Astrocyte of the cerebellum (primary cell): ENCODE measurements at places on chromosomes 12 and 14.

- DNase-seq: peak; percentile 49
These were observed 111.9 kb upstream of the CCDC175 start for GRCh38 chr14:59688224-59689170.

GRCh38 chr14:26067786-26068459, 529.9 kb downstream of the NOVA1 start:
- DNase-seq: no peak

- no peak for DNase-seq
These were observed 9.0 kb upstream of the YLPM1 start for GRCh38 chr14:74754157-74754556.

DNA sequence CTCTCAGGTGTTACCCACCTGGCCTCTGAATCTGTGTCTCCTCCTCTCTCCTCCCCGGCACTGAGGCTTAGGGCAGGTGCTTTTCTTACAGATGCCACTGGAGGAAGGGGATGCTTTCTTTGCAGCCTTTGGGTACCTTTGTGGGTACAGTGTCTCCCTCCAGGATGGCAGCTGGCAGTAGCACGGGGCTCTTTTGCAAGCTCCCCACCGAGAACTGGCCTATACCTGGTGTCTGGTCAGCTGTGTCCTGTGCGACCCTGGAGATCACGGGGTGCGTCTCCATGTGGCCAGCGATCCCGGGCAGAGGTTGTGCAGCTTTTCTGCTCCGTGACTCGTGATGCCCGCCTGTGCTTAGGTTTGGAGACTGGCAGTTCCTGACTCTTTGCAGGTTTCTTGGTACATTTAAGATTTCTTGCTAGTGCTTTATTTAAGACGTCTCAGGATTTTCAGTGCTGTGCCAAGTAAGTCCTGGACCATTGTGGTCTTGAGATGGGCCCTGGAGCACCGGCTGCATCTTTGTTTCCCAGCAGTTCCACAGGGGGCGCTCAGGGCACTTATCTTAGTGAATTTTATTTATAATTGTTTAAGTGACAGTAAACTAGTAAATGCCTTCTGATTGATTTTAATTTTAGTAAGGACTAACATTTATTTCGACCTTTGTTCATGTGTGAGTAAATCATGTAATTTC, 68.9 kb downstream of the DDX51 start:
- DNase-seq: no peak

DNA sequence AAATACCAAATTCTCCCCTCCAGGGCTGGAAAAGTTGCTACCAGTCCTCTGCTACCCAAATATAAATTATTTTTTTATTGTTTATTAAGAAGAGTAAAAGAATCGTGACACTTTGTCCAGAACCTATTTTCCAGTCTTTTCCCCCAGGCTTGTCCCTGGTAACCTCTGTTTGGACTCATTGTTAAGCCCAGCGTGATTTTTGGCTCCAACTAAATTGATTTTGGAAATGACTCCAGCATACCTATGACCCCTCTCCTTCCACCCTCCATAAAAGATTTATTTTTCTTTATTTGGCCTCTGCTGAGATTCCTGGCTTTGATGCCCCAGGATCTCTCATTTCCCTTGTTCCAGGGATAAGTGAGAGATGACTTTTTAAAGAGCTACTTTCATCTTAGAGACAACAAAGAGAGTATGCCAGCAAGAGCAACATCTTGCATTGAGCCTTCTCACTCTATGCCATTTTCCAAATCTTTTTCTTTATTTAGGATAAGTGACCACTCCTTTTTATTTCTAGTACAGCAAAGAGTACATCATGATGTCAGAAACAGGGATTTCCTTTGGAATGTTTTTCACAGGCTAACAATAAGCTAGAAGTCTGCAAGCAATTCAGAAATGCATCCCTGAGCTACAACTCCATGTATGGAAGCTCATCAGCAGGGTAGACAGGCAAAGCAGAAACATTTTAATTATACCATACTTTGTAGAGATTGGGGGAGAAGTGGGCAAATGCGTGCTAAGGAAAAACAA, 75.8 kb downstream of the DAD1 start:
- no peak for DNase-seq

GRCh38 chr14:103574104-103574503, 11.3 kb downstream of the COA8 start:
- no peak for DNase-seq

GRCh38 chr14:45068396-45068795, 15.5 kb upstream of the PRPF39 start:
- no peak for DNase-seq

GRCh38 chr12:112124918-112125249, 476 bp upstream of the TRAFD1 start:
- no peak for DNase-seq

DNA sequence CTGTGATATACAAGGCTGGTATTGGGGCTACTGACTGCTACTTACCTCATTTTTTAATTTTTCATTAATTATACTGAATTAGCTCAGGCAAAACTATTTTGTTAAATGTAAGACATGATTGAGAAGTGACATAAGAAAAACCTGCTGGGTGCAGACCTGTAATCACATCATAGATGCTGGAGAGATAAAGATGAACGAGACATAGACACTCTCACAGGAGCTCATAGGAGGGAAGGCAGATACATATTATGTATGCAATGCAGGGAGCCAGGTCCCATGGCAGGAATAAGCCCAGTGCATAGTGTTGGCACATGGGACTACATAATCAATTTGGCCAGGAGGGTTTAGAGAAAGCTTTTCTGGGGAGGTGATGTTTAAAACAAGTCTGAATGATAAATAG, 74.9 kb downstream of the PRKCH start:
- no peak for DNase-seq

- no peak for DNase-seq
These were observed 18.5 kb downstream of the SLC15A5 start for GRCh38 chr12:16258963-16259362.

- DNase-seq: no peak
These were observed 18.4 kb downstream of the POU6F1 start for GRCh38 chr12:51199366-51199945.

- DNase-seq: no peak
These were observed 10.9 kb upstream of the SERPINA9 start for GRCh38 chr14:94486883-94487282.

DNA sequence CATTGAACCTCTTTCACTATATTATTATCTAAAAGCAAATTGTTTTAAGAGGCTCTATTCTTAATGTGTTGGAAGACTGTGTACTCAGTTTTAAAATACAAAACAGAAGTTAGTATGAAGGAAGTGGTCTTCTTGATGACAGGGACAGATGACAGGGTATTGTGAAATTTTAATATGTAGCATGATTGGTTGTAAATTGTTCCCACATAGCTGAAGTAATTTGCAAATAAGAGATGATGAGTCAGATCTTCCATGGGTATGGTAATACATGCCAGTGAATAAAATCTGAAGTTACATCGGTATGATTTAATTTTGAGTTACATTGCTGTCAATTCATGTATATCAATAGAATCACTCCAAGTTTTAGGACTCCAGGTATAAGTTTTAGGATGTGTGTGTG, 454.8 kb downstream of the AEBP2 start:
- no peak for DNase-seq

DNA sequence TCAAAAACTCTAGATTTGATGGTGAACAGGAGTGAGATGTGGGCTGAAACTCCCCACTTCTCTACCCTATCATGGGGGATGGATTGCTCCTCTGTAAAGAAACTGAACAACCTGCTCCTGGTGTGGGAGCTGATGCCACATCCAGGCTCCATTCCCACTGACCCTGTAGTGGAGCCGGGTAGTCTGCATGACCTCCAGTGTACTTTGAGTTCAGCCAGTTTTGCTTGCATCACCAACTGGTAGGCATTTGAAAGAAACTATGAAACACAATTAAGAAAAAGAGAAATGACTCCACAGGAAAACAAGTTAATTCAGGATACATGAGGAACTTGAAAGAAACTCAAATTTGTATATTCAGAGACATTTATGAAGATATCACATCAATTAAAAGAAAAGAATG, 27.3 kb upstream of the EMP1 start:
- no peak for DNase-seq

- no peak for DNase-seq
These were observed 8.9 kb upstream of the TAC3 start for GRCh38 chr12:57025196-57025595.

DNA sequence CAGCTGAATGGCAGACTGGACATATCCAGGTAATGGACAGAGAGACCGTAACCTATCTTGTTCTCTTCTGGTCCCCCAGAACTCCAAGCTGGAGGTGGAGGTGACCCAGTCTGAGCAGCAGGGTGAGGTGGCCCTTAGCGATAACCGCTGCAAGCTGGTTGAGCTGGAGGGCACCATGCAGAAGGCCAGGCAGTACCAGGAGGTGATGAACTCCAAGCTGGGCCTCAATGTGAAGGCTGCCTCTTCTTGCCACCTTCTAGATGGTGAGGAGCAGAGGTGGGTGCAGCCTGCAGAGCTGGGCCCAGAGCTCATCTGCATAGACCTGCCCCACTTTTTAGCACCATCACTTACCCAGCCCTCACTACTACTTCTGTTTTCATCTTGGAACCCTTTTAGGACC, 7.2 kb upstream of the KRT86 start:
- DNase-seq: no peak

DNA sequence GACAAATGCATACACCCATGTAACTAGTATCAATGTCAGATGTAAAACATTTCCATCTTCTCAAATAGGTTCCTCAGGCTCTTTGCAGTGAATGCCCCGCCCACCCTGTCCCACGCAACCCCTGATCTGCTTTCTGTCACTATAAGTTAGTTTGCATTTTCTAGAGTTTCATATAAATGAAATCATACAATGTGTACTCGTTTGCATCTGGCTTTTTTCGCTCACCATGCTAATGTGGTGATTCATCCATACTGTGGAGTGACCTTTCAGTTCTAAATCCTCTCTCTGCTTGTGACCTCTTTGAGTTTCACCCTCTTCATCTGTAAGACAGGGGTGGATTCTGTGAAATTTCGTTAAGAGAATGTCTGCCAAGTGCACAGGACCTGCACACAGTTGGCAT, 30.6 kb upstream of the MSI1 start:
- DNase-seq: peak; percentile 8

DNA sequence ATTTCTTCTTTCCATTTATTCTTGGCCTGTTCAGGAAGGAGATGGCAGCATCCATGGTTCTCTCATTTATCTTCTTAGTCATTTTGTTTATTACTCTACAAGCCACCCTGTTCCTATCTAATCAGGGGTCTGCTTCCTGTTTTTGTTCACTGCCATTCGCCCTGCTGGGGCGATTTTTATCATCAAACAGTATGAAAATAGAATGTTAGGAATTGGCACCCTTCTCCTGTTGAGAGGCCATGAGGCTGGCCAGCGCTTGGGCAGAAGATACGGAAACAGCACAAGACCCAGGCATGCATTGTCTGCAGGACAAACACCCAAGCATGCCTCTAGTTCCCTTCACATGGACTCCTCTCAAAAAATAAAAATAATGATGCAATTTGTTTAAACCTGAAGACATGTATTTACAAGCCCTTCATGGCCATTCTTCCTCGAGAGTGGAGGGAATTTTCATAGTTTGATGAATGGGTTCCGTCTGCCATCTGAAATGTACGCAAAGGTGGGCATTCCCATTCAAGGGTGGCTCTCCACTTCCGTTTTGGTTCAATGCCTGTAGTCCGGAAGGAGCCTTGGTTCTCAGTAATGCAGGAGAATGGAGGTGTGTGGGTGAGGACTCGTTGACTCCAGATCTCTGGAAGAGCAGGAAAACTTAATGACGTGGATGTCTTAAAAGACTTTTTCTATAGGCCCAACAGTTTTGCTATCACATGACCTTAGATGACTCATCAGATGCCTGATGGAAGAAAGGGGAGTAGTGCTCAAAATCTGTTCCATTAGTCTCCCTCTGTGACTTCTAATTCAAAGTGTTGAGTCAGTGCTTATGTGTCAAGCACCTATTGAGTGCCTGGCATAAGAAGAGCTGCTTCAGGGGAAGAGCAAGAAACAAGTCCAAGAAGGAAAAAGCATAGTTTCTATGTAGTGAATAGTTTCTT, 252.4 kb upstream of the TBX3 start:
- DNase-seq: no peak

- peak; percentile 53 for DNase-seq
These were observed 7.3 kb downstream of the STXBP6 start for GRCh38 chr14:25042362-25043299.

- no peak for DNase-seq
These were observed 6.3 kb downstream of the PCK2 start for GRCh38 chr14:24100197-24100981.

DNA sequence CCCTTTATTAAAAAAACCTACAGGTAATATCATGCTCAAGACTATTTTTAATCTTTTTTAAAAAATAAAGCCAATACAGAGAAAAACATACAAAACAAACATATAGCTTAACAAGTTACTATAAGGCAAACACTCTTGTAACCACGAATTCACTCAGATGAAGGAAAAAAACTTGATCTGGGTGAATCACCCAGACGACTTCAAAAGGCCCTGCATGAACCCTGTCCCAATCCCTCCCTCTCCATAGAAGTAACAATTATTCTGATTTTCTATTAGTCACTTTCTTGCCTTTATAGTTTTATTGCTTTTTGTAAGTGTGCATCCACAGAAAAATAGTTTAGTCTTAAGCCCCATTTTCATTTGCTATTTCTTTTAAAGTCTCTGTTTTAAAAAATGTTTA, 72.6 kb downstream of the LRP6 start:
- DNase-seq: no peak

DNA sequence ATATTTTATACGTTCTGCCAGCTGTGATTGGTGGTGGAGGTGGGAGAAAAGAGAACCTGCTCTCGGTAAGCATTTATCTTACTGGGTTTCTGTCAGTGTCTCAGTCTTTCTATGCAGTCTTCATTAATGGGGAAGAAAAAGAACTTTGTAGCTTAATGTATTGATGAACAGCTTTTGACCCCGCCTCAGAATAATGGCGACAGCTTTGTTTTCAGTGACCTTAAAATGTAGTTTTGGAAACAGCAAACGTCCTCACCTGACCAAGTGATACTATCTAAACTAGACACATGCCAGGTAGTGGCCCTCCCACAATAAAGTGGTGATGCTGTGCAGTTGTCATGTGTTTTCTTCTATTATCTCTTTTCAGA, 1.4 kb downstream of the DACT1 start:
- DNase-seq: no peak

DNA sequence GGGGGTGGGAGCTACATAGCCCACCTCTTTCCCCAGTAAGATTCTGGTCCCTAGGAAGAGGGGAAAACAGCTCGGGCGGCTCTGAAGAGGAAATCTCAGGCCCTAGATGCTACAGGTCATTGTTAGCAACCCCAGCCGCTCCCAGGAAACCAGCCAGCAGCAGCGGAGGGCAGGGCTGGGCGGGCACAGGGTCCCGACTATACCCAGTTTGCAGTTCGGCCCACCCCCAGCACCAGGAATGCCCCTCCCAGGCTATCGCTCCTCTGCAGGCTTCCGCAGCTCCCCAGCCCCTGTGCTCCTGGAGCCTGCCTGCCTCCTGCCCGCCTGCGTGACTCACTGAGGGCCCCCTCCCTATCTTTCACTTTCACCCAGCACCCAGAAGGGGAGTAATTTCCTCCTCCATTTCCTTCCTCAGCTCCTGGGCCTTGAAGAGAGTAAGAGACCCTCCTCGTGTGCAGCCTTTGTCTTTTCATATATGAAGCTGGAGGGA, 27.2 kb upstream of the PNMA1 start:
- no peak for DNase-seq

- DNase-seq: no peak
These were observed 189.2 kb upstream of the DIO3 start for GRCh38 chr14:101371799-101372793.
